ENCODE measurements at places on chromosomes 16 and 17.

DNA sequence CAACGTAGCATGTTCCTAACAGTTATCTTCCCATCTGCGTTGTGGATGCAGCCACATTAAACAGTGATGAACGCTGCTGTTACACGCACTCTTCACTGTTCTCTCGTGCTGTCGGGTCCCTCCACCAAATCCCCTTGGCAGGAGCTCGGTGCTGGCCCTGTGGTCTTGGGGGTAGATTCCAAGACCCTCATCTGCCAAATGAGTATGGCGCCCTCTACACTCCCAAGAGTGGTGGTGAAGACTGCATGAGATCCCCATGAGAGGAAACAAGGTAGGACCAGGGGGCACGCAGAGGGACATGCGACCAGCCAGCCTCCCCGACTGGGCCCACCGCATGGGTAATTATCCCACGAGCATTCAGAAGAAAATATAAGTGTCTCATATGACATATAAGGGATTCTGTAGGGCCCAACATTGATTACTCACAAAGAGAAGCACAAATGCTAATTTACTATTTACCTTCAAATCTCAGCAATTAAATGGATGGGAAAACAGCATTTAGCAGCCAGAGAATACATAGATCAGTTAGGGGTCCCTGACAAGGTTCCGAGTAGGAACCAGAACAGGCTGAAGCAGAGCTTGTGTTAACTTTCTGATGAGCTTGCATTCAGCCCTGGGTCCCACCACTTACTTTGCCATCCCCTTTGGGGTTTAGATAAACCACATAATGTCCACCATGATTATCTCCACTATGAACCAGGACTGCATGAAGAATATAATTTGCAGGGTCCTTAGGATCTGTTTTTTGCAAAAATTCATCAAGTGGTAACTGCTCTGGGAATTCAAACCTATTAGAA is 23.8 kb downstream of the LITAFD start:
- DNase-seq = no peak

DNA sequence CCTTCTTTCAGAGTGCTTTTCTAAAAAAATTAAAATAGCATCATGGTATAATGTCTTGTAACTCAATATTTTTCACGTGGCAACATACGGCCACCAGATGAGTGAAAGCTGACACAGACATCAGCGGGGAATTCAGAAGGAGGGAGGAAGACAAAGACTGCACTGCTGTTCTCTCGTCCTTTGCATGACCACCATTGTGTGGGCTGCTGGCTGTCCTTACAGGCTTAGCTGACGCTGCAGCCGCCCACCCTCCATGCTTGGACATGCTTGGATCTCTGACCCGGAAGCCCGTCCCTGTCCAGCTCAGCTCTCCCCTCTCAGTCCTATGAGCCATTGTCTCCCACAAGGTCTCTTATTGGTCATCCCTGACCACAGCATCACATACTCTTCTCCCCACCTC is 11.4 kb upstream of the MLYCD start:
- no peak for DNase-seq

DNA sequence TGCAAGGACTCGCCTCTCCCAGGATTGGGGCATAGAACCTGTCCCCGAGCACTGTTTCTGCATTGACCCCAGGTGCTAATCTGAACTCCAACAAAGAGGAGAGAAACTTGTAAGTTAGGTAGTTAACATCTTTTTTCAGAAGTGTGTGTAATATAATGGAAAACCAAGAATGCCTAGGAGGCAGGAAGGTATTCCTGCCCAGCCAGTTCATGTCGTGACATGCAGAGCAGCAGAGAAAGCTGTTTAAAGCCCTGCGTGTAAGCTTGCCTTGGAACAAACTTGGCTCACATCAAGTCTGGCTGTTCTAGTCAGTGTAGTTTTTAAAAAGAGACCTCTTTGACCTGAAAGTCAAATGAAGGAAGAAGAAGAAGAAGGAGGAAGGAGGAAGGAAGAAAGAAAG is 2.1 kb upstream of the GNA13 start:
- no peak for DNase-seq

DNA sequence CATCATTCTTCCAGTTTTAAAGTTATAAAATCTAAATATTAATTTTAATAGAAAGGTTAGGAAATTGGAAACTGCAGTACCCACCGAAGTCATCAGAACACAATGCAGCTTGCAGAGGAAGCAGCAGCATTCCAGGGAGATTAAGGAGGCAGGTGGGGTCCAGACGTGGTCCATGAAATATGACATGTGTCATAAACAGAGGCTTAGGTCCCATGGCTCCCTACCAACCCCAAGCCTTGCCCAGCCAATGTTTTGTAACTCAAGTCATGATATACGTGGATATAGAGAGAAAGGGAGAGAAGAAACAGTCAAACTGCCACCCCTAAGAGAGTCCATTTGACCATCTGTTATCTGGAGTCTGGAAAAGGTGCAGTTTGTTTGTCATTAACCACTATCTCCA is 670.0 kb downstream of the TOX3 start:
- no peak for DNase-seq

- no peak for DNase-seq
These were observed 24.0 kb downstream of the LLGL2 start for GRCh38 chr17:75549246-75550138.

Measured in B cell (primary cell).